ENCODE measurements at places on chromosomes 5 and 9.

- no peak for DNase-seq
Measured at GRCh38 chr9:84512493-84512892, 157.0 kb upstream of the NTRK2 start.

DNA sequence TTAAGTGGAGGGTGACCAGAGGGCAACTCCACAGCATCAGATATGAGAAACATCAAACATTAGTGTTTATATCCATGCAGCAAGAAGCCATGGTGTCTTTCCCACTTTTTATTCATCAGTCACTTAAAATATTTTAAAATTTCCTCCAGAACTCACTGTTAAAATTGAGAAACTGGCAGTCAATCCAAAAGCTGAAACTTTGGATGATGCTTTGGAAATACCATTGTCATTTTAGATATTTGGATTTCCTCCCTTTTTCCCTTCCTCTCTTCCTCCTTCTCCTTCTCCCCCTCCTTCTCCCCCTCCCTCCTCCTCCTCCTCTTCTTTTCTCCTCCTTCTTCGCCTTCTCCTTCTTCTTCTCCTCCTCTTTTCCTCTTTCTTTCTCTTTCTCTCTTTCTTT lies 33.1 kb upstream of the NTRK2 start:
- no peak for DNase-seq

- DNase-seq = no peak
Measured at GRCh38 chr5:174259696-174260420, 214.4 kb downstream of the NSG2 start.

DNA sequence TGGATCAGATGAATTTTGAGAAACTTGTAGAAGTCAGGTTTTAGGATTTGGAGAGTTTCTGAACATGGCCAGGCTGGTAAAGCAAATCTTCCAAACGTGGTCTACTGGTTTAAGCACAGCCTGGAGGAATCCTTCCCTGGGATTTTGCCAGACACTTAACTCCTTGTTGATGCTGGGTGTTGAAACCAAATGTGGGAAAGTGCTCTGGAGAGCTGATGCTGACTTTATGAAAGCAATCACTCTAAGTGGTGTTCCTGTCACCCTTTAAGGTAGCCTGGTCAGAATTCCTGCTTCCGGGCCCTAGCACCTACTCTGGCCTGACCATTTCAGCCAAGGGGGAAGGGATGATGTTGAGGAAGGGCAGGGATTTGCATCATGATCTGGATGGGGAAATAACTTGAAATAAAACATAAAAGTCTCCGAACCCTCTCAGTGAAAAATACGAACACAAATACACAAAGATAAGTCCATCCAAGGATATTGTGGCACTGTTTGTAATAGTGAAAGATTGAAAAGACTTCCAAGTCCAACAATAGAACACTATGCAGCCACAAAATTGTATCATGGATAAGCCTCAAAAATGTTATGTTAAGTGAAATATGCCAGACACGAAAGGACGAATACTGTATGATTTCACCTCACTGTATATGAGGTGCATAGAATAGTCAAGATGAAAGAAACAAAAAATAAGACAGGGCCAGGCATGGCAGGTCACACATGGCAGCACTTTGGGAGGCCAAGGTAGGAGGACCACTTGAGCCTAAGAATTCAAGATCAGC lies 57.7 kb downstream of the PDE6A start:
- no peak for DNase-seq

DNA sequence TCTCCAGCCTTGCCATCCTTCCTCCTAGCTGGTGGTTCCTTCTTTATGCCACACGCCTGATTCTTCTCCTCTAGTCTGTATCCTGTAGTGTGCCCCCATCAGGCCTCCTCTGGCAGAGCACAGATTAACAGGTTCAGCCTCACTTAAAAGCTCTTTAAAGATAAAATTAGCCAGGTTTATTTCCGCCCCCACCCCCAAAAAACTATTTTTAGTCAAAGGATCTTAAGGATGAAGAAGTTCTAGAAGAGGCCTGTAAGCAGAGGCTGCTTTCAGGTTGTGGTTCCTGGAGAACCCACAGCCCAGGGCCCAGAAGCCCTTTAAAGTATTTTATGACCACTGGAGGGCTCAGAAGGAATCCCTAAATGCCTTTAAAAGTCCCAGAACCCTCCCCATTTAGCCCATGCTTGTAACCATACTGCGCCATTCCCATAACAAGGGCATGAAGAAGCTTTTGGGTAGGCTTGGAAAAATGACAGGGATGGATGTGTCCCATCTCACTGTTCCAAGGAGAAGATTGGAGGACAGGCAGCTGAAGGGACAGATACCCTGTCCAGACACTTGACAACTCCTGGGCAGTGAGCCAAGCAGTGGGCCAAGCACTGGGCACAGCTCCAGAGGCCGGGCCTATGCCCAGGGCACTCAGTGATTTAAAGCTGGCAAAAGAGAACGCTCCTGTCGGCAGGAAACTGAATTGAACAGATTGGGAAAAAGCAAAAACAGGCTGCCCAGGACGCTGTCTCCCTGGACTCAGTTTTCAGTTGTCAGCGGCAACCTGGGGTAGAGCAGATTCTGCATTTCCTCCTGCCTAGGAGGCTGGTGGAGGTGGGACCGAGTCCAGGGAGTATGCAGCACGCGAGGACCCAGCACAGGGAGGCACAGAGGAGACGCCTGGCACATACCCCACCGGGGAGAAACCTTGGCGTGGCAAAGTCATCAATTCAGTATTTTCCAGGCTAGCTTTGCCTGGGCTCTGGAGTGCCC lies 106.3 kb upstream of the SSBP2 start:
- DNase-seq = no peak

GRCh38 chr5:76592692-76593091 lies 30.5 kb downstream of the F2RL2 start:
- DNase-seq = no peak

- DNase-seq = no peak
Measured at GRCh38 chr5:172959824-172960799, 888 bp downstream of the RPL26L1 start.

- DNase-seq = peak; percentile 37
Measured at GRCh38 chr9:38026021-38026809, 42.8 kb downstream of the SHB start.

DNA sequence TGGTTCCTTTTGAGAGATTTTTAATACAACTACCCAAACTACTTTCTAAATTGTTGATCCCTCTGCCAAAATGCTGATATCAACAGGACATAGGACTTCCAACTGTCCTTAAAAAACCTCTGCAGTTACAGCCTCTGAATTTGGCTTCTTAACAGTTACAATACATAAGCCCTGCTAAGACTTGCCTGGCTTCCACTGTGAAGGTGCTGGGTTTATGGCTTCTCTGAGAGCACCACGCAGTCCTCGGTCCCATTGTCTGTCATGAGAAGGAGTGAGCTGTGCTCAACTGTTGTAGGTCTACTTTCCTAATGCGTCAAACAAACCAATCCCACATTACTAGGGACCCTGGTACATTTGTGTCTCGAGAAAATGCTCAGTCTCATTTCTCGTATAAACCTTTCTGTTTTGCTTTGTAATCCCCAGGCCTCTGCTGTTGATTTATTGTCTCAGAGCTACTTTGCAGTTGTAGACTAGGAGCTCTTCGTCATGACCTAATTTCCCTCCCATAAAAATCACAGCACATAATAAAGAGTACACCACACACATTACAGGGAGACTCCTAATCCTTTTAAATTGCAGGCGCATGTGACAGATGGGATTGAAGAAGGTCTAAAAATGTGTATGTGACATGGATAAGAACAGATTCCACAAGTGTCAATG lies 274.9 kb downstream of the NR3C1 start:
- DNase-seq = no peak

- DNase-seq = no peak
Measured at GRCh38 chr9:133333011-133333410, 3.0 kb downstream of the SURF6 start.

DNA sequence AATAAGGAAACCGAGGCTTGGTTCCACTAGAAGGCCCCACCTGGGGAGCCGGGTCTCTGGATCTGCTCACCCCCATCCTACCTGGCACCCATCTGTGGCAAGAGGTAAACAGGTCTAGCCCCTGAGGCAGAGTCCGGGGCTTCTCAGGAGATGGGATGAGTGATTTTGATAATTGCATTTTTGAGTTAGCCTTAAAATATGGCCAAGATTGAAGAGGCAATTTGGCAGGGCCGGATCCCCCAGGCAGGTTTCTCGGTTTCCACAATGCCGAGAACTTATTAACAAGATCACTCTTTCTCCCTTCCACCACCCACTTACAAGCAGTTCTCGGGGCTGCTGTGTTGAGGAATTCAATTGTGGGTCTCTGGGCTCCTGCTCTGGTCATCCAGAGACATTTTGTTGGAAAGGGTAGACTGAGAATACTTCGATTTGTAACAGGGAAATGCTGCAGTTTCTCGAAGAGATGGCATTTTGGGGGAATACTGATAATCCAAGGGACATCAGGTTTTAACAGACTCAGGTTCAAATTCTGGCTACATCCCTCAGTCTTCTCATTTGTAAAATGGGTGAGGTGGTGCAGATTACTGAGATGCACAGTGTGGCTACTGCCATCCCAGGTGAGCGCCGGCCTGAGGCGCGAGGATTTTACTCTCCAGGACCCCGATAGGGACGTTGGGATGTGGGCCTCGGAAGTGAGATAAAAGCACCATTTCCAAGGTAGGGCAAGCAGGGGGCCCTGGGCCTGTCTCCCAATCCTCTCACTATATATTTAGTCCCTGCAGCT lies 194.2 kb downstream of the CDK5RAP2 start:
- DNase-seq = no peak

- no peak for DNase-seq
Measured at GRCh38 chr5:43485406-43485805, 1.7 kb upstream of the TMEM267 start.

DNA sequence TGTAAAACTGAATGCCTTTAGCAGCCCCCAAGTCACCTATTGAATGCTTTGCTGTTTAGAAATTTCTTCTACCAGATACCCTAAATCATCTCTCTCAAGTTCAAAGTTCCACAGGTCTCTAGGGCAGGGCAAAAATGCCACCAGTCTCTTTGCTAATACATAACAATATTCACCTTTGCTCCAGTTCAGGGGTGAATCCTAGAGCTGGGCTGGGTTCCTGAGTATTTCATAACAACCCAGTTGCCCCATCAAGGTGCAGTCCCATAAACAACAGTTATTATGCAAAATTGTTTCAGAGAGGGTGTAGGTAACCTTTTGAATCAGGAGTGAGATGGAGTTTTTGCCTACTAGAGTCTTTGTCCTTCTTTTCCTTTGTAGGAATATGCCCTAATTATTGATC lies 19.0 kb upstream of the C1QTNF3 start:
- DNase-seq = no peak

DNA sequence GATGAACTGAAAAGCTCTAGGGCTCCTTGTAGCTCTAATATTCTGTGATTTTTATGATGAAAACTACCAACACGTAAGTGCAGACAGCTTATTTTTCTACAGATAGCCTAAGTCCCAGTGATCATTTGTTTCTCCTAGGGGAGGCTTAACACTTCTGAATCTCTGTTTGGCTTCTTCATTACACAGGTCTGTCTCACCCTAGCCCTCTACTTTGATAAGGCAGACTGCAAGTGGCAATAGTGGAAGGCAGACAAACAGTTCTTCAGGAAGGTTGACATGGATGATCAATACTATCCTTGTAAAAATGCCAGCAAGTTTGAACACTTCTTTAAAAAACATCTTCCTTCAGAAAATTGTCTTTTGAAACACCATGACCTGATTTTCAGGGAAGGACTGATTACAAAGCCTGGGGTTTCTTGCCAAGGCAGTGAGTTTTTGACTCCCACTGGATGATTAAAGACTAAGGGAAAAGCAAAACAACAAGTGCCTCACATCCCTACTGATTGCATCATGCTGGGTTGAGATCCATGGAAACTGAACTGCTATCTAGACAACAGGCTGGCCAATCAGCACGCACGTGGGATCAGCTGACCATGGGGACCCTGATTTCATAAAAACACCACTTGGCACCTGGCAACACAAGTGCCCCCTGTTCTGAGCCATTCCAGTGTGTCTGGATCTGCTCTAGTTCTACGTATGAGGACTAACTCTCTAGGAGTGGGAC lies 212.2 kb downstream of the SMARCA2 start:
- no peak for DNase-seq

- DNase-seq = no peak
Measured at GRCh38 chr5:110094548-110094947, 404.8 kb downstream of the MAN2A1 start.

DNA sequence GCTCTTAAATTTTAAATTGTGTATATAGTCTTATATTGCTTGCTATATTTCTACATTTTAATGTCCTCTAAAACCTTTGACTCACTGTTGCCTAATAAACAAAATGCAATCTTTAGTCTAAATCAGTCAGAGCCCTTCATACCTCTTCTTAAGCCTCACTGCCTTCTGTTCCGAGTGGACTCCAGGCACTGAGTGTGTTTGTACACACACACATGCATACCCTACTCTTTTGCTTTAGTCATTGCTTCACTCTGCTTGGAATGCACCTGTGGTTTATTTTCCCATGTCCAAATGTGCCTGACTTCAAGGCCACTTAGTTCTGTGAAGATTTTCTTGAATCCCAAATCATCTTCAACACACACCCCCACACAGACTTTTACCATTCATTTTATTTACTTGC lies 60.9 kb downstream of the SLC12A2 start:
- DNase-seq = no peak

DNA sequence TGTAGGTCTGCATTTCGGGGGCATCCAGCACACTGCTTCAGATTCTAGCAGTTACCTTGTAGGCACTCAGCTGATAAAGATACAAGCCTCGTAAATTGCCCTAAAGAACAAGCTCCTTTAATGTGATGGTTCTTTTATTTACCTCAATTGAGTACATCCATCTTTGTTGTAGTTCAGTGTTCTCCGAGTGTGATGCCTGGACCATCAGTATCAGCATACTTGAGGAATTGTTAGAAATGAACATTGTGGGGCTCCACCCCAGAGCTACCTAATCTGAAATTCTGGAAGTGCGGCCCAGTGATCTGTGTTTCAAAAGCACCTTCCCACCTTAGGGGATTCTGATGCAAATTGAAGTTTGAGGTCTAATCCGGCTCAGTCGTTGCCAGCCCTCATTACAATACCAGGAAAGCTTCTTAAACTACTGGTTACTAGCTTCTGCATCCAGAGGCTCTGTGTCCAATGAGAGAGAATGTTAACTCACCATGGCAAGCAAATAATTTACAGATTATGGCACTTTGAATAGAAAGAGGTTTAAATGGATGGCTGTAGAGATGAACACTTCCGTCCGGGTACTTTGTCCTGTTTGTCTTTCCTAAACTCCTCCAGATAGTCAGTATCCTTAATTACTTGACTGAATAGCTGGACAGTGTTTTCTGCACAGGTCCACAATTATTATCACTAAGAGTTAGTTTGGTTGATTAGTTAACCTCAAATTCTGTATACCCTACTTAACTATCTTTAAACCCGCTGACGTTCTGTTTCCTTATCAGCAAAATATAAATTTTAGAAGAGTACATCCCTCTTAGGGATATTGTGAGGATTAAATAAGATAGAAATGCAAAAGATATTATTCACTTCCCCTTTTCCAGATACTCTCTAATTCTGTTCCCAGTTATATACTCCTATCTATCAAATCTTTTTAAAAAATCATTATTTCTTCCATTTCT lies 47.9 kb downstream of the RAI14 start:
- no peak for DNase-seq

All from SK-N-MC (cell line).